SK-N-DZ (cell line): ENCODE measurements at places on chromosomes 6 and 20.
A peak's percentile ranks its signal among the peaks of the same experiment; 100 is the strongest.

DNA sequence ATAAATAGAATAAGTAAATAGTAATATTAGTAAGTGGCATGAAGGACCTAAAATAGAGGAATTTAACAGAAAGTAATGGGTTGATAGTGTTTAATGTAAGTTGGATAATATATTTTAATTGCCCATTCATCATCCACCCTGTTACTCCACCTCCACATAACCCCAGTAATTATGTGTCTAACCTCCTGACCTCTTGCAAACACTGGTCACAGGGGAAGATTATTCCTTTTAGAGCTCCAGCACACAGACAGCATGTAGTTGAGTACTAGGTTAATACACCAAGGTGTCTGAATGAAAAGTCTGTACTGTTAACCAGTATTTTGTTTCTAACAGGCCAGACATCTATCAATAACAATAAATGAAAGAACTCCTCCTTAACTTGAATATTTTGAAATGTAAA is 92.4 kb upstream of the EYS start:
- DNase-seq: no peak

- peak; percentile 43 for DNase-seq
These were observed 95.0 kb upstream of the IFNGR1 start for GRCh38 chr6:137313928-137314855.

DNA sequence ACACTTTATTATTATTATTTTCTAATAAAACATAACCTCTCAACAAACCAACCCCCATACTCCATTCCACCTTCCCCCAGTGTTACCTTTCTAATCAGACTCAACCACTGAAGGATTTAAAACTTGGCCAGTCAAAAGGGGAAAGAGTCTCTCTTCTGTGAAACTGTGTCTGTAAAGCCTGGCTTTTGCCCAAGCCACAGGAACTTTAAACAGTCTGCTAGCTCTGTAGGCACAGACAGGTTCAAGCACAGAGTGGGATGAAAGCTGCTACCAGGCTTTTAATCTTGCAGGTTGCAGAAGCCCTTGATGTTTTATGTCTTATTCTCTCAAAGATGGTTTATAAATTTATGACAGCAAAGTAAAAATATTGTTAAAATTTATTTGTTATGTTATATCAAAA is 585.7 kb downstream of the TENT5A start:
- DNase-seq: no peak

- no peak for DNase-seq
These were observed 9.8 kb upstream of the BHLHE23 start for GRCh38 chr20:63016514-63017075.

- no peak for DNase-seq
These were observed 587 bp upstream of the BTN3A1 start for GRCh38 chr6:26401389-26401986.

DNA sequence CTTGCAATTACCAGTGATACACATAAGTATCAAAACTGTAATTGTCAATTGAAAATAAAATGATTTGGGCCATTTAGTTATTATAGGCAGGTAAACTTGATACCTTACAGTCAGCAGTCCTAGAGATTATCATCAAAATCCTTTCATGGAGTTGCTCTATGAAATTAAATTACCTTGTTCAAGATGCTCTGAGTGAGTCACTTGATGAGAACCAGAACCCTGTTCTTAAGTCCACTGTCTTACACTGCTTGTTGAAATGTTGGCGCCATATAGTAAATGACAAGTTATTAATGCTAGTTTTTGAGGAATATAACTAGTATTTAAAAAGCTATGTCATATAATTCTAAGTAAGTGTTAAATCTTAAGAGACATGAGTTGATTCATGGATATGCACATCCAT is 37.2 kb upstream of the BAG2 start:
- DNase-seq: peak; percentile 97

GRCh38 chr20:39916236-39916765 is 772.7 kb downstream of the MAFB start:
- no peak for DNase-seq

GRCh38 chr6:90764001-90764400 is 177.1 kb upstream of the MAP3K7 start:
- no peak for DNase-seq

DNA sequence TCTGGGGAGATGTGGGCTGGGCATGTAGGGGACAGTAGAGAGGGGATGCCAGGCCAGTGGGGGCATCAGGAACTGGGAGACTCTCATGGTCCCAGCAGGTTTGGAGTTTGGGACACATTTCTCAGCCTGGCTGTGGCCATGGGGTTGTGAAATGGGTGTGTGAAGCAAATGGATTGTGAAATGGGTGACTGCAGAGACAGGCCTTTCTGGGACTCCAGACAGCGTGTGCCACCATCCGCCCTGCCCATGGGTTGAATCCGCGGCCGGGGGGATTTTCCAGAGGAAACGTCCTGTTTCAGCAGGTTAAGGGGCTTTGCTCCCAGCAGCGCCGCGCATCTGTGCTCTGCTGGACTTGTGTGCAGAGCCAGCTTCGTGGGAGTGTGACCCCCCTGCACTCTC is 3.7 kb upstream of the PMEPA1 start:
- DNase-seq: no peak

DNA sequence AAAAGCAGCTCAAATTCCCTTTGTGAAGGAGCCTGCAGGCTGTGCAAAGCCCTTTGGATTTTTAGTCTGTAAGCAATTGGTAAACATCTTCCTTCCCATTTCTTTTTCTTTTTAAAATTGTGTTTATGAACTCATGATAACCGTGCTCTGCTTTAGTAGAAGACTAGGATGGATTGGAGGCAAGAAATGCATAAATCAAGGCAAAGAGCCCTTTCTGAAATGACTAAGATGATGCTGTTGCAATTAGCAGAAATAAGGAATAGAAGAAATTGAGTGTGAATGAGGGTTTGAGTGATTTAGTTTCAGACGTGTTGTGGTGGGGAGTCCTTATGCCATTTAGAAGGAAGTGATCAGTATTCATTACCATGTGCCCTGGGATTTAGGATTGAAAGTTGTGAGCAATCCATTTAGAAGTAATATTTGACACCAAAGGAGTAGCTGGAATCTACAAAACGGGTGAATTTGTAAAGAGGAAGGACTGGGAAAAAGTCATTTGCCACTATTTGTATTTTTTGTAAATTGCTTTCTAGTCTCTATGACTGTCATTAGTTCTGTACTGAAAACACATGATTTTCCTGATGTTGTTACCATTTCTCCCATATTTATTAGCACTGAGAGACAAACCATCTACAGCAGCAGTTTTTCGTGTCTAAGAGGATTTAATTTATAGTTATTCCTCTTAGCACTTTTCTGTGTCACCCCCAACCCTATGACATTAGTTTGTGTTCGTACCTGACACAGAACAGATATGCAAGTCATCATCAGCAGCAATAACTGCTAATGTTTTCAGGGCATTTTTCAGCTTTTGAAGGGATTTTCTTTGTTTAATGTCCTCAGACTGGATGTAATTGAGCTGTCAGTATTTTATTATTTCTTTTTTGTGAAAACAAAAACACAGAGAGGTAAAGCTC is 265.0 kb downstream of the UTRN start:
- no peak for DNase-seq

DNA sequence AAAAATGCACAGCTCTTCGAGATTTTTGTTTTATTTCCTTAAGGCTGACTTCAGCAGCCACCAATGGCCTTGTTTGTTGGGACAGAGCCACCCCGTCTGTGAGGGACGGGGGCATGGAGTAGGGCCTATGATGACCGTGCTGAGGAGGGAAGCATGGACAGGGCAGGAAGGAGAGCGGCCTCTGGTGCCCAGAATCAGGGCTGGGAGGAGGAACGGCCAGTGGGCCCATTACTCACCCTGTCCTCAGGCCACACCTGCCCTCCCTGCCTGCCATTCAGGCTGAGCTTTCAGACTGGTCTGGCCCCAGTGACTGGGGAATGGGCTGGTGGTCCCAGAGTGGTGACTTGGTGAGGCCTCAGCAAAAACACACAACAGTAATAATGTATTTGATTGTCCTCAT is 104.4 kb downstream of the SMOC2 start:
- no peak for DNase-seq

DNA sequence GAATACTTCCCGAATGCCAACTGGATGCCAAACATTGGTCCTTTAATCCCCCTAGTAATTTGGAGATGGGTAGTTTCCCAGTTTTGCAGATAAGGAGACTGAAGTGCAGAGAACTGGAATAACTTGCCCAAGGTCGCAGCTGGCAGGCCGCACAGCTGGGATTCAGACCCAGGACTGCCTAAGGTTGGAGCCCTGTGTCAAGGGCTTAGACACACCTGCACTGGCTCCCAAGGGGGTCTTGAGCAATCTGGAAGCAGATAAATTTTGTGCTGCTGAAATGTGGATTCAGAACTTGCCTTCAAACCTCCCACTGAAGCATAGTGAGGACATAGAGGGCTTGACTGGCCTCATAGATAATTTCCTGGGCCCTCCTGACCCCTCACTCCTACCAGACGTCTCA is 30.5 kb downstream of the FOXP4 start:
- no peak for DNase-seq

DNA sequence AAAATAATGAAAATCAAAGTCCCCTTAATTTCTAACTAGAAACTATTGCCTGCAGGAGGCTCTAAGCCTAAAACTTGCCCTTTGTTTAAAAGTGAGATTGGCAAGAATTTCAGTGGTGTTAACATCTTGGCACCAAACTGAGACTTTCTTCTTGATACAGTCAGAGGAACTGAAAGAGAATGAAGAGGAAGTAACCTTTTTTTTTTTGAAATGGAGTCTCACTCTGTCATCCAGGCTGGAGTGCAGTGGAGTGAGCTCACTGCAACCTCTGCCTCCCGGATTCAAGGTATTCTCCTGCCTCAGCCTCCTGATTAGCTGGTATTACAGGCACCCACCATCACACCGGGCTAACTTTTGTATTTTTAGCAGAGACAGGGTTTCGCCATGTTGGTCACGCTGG is 3.6 kb downstream of the DOP1A start:
- no peak for DNase-seq

DNA sequence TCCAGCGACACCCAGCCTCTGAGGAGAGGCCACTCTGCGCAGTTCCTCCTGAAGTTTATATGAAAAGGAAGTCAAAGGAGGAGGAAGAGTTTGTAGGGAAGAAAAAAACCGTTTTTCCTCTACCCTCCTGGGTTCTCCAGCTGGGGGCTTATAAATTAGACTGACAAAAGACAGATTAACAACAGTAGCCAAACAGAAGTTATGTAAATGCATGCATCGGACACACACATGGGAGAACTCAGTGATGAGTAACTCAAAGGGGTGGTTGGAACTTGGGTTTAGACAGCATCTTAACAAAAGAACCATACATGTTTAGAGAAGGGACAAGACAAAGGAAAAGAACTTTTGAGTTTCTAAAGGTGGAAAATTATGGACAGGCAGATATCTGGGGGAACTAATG is 71.2 kb downstream of the CD24 start:
- no peak for DNase-seq

GRCh38 chr6:37495244-37495934 is 4.3 kb downstream of the CCDC167 start:
- no peak for DNase-seq

- DNase-seq: no peak
These were observed 74.1 kb downstream of the FAM83B start for GRCh38 chr6:54920628-54921027.

DNA sequence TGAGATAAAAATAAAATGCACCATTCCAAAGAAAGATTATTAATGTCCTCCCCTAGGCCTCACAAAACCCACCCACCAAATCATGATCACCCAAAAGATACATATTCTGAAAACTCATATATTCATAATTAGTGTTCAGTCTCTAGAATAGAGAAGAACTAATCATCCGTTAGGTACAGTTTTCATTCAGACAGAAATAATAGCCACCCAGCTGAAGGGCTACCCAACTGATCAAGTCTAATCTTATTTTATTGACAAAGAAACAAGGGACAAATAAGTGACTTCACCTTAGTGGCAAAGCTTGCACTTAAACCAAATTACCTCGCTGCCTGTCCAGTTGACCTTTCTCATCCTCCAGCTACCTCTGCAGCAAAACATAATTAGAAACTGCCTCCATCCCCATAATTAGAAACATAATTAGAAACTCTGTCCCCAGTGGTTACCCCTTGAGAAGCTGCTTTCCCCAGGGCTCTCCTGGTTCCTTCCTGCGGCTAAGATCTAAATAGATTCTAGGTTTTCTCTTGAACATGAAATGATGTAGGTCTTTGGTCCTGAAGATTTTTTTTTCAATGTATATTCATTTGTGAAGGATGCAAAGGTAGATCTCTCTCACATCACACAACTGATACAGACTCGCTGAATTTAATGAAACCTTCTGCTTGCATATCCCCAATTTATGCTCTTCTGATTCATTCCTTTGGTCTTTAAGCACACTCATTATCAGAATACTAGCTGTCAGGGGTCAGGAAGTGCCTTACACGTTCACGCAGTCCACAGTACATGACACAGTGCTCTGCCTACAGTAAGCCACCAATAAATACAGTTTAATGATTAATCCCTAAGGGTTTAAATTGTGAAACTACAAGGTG is 46.3 kb downstream of the HBS1L start:
- DNase-seq: no peak

DNA sequence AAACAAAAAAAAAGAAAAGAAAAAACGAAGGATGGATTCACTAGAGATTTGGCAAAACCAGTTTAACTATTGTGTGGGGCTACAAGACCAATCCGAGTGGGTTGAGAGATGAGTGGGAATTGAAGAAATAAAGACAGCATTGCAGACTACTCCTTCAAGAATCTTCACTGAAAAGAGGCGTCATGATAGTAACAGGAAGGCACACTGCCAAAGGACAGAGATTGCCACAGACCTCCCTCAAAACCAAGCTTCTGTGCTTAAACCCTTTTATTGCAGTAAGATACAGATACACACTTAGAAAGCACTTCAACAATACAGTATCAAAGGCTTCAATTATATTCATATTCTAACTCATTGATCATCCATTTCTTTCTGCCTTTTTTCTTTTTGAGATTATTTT is 103.9 kb downstream of the IPCEF1 start:
- no peak for DNase-seq

GRCh38 chr6:13678255-13678983 is 33.2 kb downstream of the RANBP9 start:
- DNase-seq: no peak
